CD4-positive, alpha-beta T cell treated with Interleukin-12 subunit alpha and Interleukin-12 subunit beta, for 1 hour (primary cell): ENCODE measurements at places on chromosomes 2 and 18.

DNA sequence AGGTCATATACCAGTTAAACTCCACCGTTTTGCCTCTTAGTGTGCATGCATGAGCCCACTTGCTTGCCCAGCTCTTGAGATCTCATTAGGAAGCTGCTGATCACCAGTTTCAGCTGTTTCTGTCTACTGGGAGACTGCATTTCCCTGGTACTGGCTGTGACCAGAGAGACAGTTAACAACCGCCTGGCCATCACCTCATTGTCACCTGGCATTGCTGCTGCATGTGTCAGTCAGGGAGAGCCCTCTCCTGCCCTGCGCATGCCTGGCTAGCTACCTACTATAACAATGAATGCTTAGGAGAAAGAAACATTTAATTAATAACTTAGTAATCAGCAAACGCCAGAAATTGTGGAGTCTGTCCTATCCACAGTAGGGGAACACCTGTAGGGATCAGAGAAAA, 265.8 kb upstream of the CYRIA start:
- DNase-seq: no peak

GRCh38 chr18:24022161-24022560, 7.6 kb downstream of the TTC39C start:
- DNase-seq: no peak

DNA sequence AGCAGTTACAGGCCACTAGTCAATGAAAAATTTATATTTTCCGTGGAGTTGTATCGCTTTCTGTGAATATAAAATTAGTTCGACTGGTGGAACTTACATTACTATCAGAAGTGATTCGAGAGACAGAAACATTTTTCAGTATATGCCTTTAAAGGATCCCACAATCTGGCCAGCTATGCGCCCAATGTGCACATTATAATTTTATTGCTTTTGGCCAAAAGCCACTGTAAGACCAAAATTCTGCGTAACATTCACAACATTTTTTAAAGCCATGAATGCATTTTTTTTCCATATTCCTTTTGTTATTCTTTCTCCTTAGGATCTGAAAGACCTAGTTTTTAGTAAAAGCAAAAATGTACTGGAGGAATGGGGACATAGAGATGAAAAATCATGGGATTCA, 131.0 kb upstream of the CHAC2 start:
- DNase-seq: no peak

DNA sequence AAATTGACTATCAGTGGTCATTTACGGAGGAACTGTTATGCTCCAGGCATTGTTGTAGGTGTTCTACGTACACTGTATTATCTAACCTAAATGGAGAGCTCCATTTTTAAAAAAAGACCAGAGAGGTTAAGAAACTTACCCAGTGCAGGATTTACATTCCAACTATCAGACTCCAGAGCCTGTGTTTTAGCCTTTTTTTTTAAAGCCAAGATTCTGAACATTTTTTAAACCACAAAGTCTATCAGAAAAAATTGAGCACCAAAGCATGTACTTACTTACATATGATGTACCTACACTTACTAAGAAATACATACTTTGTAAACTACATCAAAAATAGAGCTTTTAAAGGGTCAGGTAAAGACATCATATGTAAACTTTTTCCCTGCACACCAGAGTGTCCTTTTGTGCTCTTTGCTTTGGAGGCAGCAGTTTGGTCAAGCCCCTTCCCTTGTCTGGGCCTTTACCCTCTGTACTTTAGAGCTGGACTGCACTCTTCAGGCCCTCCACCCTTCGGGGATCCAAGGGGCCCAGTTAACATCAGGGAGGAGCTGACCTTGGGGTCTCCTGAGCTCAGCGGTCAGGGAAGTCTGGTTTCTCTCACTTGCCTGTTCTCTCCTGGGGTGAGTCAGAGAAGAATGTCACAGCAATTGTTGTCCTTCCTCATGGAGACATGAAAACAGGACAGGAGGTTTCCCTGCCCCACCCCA, 58.4 kb downstream of the ITGB1BP1 start:
- no peak for DNase-seq

DNA sequence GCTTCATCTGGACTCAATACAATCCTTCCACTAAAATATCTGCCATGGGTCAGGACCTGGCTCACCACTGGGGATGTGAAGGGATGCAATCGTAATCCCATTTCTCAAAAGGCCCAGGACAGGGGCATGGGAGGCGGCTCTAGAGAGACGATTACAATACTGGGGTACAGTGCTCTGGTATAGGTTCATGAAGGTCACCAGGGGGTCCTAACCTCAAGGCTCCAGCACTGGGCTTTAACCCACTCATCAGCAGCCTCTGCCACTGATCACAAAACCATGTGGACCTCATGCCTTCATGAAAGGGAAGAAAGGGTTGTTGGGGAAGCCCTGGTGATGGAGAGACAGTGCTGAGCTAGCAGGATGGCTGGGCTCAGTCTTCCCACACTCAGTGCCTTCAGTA, 48.8 kb downstream of the ADD2 start:
- no peak for DNase-seq

- no peak for DNase-seq
Measured at GRCh38 chr18:11323359-11323819, 174.0 kb upstream of the PIEZO2 start.

DNA sequence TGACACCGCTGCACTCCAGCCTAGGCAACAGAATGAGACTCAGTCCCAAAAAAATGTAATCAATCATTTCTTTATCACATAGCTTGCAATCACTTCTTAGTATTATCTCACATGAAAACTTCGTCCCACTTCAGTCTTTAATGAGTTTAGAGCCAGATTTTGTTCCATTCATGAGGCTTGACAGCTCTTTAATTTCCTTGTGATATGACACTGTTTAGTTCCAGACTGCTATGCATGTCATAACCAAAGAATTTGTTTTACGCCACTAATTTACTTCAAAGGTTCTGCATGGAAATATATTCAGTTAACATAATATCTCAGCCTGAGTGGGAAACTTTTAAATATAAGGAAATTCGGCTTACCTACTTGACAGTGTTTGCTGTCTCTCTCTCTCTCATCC, 113.1 kb downstream of the ZNF532 start:
- DNase-seq: no peak

GRCh38 chr2:196711625-196712024, 72.1 kb downstream of the CCDC150 start:
- DNase-seq: no peak

DNA sequence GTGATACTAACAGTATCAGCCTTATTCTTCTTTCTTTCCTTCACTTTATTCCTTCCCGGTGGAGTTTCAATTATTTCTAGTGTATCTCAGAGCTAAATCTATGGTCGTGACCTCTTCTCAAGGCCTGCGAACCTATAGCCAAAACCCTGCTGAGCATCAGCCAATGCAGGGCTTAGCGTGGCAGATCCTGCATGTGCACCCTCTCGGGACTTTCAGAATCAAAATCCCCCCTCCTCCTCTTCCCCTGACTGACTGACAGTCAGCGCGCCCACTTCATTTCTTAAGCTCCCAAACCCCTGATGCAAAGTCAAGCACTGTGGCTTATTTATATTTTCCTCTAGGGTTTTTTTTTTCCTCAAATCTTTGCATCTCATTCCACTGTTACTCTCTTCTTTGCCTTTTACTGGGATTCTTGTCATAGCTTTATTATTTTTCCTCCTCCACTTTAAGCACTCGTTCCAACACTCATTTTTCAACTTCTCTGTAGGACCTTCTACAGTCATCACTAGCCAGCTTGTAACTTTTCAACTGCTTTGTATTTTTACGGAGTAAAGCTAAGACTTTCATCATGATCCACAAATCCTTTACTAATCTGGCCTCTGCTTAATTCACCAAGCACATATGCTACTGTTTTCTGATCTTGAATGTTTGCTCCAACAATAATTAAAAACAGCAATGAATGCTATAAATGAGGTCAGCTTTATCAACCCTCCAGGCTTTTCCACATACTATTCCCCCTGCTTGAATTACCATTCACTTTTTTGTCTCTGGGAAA, 896.5 kb upstream of the PIK3C3 start:
- no peak for DNase-seq

DNA sequence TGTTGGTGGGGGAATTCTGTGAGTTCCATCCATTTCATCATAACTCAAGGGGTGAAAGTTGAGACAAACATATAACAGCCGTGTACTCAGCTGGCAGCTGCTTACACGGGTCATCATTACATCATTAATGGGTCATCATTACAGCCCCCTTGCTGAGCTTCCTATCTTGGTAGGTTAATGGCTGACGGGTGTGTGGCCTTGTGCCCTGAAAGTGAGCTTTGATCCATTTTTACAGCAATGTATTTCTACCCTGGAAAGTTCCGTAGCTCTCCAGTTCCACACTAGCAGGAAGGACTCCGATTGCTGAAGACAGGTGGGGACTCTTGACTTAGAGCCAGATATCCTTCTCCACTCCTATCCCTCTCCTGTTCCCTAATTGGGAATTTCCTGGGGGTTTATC, 105.2 kb upstream of the DLX2 start:
- DNase-seq: no peak

DNA sequence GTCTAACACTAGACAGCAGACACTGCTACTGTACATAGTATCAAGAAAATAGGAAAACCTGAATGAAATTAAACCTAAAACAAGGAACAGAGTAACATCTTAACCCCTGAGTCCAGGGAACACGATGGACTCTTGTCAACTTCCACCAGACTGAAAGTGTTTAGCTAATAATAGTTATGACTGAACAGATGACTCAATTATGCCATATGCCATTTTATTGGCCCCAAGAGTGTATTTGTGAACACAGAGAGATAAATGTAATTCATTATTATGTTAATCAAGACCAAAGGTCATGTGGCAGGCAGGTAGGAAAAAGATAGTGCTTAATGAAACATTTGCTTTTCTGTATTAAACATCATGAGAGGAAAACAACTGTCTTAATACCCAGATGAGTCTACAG, 58.0 kb downstream of the NYAP2 start:
- no peak for DNase-seq

DNA sequence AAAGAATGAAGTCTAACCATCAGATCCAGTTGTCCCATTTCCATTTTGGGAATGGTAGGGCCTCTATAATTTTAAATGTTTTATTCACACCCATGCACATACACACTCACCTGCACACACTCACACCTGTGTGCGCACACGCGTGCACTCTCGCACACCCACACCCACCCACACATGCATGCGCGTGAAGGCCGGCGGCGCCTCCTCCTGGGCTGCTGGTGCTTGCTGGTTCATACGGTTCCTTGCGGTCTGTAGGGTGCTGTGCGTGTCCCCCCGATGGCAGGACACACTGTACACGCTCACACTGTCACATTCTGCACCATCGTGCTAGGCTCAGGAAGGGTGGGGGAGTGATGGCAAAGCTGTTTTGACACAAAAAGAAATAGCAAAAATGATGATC, 63.2 kb downstream of the TSHZ1 start:
- DNase-seq: no peak

DNA sequence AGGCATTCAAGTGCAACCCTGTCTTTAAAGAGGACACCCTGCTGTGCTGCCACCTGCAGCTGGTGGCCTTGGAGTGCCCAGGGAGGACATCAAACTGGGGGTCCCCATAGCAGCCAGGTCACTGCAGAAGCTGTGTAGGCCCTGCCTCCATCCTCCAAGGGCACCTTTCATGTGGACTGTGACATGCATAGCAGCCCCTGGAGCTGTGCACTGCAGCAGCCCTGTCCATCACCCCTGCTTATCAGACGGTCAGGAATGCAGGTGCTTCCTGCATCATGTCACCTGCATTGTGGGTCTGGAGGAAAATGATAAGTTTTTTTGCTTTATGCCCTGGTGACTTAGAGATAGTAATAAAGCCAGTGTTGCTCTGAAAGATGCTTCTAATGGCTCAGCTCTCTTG, 155.7 kb downstream of the DYSF start:
- DNase-seq: no peak

DNA sequence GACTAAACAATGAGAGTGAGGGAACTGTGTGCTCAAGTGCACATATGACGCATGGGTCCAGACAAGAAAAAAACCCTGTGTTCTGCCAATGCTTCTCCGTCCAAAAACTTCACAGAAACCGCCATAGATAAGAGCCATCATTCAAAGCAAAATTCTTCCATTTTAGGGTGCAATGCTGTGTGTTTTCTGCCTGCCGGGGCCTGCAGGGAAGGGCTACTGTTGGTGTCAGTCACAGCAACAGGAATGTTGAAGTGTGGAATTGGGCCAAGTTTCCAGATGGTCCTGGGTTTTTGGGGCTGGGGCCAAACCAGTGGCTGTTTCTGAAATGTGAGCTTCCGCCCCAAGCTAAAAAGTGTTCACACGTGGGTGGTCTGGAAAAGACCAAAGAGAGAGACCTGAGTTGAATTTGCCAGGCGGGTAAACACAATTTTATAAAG, 677 bp upstream of the MC2R start:
- DNase-seq: no peak

GRCh38 chr18:48897531-48897930, 53.2 kb downstream of the SMAD7 start:
- no peak for DNase-seq

- no peak for DNase-seq
Measured at GRCh38 chr2:239188536-239188935, 212.3 kb downstream of the HDAC4 start.

DNA sequence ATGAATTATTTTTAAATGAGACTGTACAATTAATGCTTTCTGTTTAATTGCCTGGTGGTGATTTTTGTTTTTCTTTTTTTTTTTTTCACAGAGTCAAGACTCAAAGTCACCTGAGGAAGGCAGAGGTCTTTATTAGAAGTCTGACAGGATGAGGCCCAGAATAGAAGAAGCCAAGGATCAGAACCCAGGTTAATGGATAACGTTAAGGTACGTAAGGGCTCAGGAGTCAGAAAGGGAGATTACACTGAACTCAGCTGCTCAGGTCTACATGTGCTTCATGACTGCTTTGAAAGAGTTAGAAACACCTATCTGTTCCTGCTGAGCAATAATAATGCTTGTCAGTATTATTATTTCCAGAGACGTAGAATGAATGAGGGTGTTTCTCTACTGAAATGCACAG, 196.5 kb downstream of the LRATD1 start:
- no peak for DNase-seq

- DNase-seq: no peak
Measured at GRCh38 chr2:67322353-67323001, 74.7 kb upstream of the ETAA1 start.

- no peak for DNase-seq
Measured at GRCh38 chr2:104125096-104125495, 728.8 kb upstream of the POU3F3 start.

DNA sequence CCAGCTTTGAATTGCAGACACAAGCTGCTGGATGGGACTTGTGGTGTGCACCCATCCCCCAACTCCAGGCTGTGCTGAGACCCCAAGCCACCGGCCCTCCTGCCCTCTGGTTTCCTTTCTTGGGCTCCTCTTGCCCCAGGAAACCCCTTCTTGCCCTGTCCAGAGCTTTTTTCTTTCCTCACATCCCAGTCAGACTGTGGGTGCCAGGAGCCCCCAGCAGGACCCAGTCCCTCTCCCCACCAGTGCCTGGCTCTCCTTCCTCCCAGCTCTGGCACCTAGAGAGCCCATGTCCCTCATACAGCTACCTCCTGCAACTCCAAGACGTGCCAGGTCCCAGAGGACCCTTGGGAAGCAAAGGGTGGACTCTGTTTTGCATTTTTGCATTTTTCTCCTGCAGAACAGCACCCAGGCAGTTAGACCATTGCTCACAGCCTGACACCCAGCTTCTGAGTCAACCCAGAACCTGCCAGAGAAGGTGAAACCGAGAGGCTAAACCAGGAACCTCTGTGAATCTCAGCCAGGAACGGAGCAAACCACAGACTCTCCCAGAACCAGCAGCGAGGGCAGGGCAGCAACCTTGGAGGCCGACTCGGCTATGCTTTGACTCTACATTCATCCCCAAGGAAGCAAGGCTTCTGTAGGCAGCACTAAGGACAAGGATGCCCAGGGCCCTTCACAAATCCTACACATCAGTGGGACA, 221.1 kb downstream of the ANAPC1 start:
- no peak for DNase-seq
